ENCODE measurements at places on chromosomes 16 and 17. TPM values are rescaled to one million over a fixed set of nuclear protein-coding genes. Genes with fewer than 3 reads are reported as not detected.

Gene NAGPA
- total RNA-seq, result 34.8 TPM

Gene WNT9B
- total RNA-seq, result not detected

Gene KRTAP3-2
- not detected for total RNA-seq

Gene MYH3
- total RNA-seq, result 0.34 TPM

Gene CCDC200
- 0.14 TPM for total RNA-seq

Gene ZG16B
- total RNA-seq, result 0.68 TPM

Gene FBXO39
- total RNA-seq, result 3.7 TPM

Gene LUC7L
- total RNA-seq, result 30.9 TPM

Gene CCL7
- total RNA-seq, result not detected

Gene ALOX12B
- total RNA-seq, result not detected

Gene CUEDC1
- total RNA-seq, result 6.8 TPM

DNA sequence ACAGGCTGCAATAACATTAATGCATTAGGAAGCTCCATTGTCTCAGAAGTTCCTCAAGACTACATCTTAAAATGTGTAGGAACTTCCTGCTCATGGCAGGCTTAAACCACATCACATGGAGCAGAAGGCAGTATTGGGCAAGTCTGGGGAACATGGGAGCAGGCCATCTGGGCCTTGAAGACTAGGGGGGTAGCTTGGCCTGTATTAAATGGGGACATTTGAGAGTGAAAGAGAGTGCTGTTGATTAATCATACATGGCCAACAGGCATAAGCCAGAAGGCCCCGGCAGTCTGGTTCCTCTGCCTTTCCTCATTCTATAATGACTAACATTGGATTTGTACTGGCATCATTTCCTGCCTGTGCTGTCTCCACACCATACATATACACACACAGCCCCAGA is 25.2 kb upstream of the SLC5A11 start:
- peak; percentile 53 for DNase-seq

GRCh38 chr17:1959871-1960544 is 65.1 kb downstream of the RTN4RL1 start:
- no peak for DNase-seq

DNA sequence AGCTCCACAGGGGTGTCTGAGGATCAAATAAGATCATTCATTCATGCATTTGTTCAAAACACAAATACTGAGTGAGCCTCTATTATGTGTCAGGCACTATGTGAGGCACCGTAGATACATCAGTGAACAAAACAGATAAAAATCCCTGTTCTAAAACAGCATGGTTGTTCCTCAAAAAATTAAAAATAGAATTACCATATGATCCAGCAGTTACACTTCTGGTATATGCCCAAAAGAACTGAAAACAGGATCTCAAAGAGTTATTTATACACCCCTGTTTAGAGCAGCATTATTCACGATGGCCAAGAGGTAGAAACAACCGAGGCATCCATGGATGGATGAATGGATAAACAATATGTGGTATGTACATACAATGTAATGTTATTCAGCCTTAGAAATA is 15.4 kb downstream of the PIPOX start:
- no peak for DNase-seq

DNA sequence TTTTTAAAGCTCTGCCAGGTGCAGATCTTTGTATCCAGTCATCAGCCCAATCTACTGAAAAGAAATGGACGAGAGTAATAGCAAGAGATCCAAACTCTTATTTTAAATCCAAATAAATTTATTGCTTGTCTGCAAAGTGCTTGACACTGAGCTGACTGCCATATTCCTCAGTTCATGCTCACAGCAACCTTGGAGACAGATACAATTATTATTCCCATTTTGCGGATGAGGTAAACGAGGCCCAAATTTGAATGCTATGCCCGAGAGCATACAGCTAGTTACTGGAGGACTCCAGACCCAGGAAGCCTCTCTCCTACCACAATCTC is 620 bp downstream of the NOB1 start:
- peak; percentile 27 for DNase-seq

- no peak for DNase-seq
These were observed 156.6 kb upstream of the SDK2 start for GRCh38 chr17:73800893-73801292.

DNA sequence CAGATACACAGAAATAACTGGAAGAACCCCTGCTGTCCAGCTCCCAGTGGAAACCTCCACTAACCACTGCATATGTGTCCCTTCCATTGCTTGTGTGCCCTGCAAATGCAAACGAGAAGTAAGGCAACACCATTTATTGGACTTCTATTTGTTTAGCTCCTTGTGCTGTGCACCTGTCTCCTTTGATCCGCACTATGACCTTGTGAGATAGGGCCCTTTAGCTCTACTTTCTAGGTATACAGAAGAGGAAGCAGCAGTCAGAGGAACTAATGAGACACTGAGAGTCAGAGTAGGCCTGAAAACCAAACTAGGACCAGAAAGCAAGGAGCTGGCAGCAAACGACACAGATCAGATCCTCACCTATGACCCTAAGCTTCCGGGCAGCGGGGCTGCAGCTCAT is 22.4 kb downstream of the SOX9 start:
- DNase-seq, result no peak

DNA sequence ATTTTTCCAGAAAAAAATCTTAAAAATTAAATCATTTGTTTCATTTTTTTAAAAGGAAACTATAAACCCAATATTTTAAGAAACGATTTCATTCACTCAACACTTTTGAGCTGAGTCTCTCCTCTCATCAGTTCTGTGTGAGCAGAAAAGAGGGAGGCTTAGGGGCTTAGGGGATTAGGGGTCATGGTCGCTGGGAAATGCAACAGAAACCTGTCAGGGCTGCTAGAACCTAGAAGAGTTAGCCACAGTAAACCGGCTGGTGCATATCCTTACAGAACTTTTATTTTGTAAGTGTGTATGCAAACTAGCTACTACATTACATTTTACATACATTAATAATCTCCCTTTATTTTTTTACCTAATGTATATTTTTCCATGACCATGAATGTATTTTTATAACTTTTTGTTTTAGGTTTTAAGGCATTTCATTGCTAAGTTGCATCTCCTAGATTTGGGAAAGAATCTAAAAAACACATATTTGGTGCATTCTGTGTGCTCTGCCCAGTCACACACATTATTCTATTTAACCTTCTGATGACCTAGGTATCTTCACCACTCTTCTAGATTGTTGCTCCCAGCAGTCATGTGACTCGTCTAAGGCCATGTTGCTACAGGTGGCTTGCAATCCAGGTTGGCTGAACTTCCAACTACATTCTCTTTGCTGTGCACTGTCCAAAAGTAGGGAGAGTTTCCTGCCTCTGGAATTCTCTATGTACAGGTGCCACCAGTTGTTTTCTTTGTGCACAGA is 24.4 kb downstream of the TBC1D3B start:
- no peak for DNase-seq

GRCh38 chr17:74731347-74731605 is 5.8 kb upstream of the RAB37 start:
- DNase-seq, result no peak

DNA sequence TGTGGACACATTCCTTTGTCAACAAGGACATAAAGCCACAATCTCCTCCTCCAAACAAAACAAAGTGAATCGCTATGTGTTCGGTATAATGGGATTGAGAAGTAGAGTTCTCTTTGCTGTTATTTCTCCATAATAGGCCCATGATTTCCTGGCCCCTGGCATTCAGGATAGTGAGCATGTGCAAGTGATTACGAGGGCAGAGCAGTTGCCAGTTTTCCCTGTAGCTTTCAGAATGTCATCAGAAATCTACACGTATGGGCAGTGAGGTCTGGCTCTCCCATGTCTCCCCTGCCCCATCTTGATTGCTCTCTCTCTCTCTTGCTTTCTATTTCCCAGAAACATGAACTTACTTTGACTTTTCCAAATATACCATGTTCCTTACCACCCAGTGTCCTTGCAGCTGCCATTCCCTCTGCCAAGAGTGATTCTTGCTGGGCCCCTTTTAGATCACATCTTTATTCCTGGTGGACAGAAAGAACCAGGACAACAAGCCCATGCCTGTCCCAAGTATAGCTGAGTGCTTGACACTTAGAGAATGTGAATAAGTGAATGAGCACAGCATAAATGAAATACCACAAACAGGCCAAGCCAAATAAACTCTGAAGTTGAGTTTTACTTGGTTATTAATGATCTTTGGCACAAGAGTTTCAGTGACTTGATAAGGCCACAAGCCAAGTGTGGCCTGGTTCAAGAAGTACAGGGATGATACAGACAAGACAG is 273.1 kb downstream of the CDH13 start:
- no peak for DNase-seq

DNA sequence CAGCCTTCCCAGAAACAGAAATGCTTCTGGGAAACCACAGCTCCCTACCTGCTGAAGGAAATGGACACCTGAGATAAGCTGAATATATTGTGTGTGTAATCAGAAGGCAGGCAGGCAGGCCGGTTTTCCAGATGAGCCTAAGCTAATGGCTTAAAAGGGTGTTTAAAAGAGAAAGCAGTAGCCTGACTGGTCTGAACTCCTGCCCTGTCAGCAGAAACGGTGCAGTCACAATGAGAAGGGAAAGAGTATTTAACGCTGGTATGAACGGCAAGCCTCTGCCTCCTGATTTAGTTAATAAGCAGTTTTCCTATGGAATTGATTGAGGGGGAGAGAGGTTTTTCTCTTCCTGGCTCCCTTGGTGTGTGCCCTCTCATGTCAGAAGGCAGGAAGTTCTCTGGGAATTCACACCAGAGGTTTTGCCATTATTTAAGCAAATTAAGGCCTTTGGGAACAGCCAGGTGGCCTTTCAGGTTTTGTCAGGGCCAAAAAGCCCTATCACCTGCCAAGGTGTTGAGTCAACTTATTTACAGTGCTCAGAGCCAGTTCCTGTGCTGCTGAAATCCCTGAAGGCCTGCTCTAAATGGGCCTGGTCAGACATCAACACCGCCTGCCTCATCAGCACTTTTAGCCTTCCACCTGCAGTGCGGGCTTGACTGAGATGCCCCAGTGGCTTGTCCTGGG is 41.6 kb downstream of the CDH1 start:
- no peak for DNase-seq

GRCh38 chr16:89633064-89633631 is 19.7 kb downstream of the DPEP1 start:
- no peak for DNase-seq

GRCh38 chr17:64077379-64077778 is 52.6 kb downstream of the ERN1 start:
- peak; percentile 21 for DNase-seq

GRCh38 chr16:50618238-50618918 is 62.7 kb downstream of the SNX20 start:
- no peak for DNase-seq

DNA sequence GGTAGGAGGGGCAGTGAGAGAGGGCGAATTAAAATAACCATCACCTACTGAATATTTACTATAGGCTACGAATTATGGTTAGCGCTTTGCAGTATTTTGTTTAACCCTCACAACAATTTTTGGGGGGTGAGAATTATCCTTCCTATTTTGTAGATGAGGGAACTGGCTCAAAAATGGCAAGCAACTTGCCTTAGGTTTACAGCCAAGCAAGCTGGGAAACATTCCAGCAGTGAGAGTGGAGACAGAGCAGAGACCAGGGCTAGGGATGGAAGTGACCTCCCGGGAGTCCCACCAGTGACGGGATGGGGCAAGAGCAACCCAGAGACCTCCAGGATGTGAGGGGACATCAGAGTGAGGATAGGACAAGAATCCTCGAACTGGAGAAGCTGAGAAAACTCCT is 352 bp upstream of the VMO1 start:
- DNase-seq, result no peak

DNA sequence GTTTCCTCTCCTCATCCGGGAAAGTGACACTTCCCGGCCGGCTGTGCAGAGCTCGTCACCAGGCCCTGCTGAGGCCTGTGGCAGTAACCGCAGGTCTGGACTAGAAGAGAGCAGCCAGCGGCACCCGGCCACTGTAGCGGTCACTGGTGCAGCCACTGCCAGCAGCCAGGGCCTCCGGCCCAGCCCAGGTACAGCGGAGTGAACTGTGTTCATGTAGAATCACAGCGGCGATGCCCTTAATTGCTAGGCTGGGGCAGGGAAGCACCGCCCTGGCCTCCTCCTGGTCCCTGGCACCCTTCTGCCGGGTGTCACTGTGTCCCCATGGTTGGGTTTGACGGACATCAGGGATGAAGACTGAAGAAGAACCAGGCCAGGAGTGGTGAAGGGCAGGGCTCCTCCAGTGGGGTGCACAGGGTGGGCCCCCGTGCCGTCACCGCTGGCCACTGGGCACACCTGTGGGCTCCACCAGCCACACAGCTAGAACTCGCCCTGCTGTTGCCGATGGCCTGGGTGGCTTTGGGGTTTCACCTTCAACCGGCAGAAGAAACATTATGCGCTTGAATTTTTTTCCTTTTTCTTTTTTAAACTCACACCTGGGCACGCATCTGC is 165.2 kb upstream of the CHMP6 start:
- no peak for DNase-seq

- DNase-seq, result no peak
These were observed 21.5 kb downstream of the SRL start for GRCh38 chr16:4220358-4220757.

DNA sequence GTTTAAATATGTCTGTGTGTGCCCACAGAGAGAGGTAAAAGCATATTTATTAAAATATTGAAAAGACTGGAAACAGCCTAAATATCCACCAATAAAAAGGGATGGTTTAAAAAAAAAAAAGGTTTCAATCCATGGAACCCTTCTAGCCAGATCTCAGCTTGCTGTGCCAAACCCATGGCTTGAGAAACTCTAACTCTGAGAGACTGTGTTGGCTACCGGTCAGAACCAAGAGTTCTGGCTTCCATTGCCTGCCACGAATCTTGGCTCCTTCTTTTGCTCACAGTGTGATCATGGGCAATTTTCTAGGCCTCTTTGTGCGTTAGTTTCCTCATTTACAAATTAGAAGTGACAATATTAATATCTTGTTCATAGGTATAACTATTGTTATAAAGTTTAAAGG is 201.3 kb upstream of the IRX3 start:
- no peak for DNase-seq

DNA sequence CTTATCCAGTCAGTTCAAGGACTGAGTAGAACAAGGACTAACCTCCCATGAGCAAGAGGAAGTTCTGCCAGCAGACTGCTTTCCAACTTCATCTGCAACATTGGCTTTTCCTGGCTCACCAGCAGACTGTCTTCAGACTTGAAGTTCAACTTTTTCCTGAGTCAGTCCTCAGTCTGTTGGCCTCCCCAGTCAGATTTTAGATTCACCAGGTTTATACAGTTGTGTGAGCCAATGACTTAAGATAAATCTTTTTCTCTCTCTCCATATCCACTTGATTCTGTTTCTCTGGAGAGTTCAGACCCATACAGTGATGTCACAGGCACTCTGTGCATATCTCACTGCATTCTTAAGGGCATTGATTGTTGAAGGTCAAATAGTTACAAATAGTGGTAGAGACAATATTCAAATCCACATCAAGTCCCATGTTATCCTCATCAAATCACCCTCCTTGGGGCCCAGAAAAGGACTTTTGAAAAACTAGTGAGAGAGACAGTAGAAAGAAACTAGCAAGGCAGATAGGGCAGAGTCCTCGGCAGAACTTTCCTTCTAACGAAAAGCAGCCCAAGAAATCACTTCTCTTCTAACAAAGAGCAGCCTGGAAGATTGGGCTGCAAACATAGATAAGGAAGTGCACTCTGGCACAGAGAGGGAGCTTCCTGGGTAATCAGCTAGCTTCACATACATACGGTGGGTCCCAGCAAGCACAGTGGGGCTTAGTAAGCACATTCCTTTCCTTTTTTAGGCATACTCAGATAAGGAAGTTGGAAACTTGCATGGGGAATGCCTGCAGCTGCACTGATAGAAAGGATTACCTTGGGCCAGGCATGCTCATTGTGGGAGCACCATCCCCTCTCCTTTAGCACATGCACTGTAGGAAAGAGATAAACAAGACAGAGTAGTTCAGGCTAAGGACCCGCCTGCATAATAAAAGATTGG is 132.3 kb upstream of the FAM20A start:
- peak; percentile 68 for DNase-seq

Data from dermis blood vessel endothelial cell (primary cell).